Stimulated activated CD4-positive, alpha-beta T cell treated with anti-CD3 and anti-CD28 coated beads, Interleukin-2, amount 100 ng/mL, for 24 hours (primary cell): ENCODE measurements at places on chromosomes 7 and 10.

DNA sequence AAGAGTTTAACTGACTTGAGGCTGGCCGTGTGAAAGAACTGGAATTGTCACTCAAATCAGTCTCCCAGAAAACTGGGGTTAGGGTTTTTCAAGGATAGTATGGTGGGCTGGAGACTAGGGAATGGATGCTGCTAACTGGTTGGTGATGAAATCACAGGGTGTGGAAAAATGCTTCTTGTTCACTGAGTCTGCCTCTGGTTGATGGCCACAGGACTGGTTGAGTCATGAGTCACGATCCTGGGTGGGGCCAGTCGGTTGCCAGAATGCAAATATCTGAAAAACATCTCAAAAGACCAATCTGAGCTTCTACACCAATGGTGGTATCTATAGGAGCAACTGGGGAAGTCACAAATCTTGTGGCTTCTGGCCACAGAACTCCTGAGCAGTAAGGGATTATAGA lies 16.3 kb upstream of the BAMBI start:
- no peak for DNase-seq

- no peak for DNase-seq
Measured at GRCh38 chr10:123513870-123514269, 152.3 kb upstream of the GPR26 start.

DNA sequence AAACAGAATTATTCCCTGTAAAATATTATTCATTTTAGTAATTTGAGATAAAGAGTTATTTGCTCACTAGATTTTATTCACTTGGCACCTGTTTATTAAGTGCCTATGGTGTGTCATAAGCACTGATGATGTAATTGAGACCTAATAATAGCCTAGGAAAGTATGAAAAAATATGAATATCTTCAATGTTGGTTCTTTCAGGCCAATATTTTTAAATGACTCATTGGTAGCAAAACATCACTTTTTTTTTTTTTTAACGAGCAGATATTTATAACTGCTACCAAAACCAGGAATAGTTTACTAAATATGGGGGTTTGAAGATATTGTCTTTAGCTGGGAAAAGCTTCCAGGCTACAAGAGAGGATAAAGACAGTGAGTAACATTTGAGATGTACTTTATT lies 228.0 kb downstream of the PRKG1 start:
- DNase-seq: no peak

DNA sequence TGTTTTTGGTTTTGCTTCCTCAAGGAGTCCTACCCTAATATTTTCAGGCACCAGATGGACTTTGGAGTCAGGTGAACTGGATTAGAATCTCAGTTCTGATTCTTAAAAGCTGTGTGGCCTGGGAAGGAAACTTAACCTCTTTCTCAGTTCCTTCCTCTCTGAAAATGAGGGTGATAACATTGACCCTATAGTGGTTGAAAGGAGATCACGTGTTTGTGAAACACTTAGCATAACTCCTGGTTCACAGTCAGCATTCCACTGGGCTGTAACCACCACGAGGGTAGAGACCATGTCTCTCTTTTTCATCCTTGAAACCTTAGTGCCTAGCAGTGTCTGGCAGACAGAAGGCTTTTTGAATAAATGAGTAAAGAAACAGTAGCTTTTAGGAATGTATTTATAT lies 16.7 kb downstream of the LSMEM1 start:
- DNase-seq: no peak

GRCh38 chr7:91892099-91892705 lies 11.7 kb upstream of the MTERF1 start:
- DNase-seq: no peak

DNA sequence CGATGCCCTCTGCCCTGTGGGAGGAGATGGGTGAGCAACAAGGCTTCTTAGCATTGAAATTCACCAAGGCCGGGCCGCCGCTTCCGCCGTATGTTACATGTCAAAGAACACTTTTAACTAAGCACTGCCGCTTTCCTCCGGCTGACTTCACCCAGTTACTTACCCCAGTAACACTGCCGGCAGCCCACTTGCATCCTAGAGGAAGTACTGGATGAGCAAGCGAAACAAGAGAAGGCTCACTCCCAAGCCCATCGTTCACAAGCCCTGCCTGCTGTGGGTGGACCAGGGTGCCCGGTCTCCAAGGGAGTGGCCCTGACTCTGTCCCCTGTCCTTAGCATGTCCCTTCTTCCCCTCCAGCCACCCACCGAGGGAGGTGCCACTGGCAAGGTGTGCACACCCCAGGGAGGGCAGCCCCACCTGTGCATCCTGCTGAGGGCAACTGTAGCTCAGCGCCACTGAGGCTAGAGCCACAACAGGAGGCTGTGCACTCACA lies 73.1 kb upstream of the EBF3 start:
- DNase-seq: no peak

DNA sequence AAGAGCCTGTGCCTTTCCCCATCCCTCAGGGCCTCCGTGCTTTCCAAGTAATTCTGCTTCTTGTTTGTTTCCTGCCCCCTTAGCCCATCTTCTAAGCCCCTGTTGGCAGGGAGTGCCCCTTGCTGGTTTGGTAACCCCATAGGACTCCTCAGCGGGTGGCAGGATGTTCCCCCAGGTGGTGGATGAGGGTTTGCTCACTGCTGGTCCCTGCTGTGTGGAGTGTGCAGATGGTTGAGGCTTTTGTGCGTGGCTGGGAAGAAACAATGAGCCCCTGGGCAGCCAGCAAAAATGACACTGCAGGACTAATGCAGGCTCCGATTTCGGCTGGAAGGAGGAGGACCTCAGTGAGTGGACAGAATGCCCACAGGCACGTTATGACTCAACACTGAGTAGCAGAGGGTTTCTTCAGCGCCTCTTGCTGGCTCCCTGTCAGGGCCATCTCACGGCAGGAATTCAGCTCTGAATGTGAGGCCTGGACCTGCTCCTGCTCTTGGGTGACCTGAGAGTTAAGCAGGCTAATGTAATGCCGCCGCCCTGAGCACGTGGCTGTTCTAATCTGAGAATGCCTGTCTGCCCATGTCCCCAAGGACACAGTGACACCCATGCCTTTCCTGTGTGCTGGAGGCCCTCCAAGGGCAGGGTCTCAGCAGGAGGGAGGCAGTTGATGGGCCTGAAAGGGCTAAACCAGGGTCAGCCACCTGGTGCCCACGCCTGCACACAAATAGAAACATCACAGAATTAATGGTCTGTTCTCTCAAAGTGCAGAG lies 16.6 kb downstream of the BAG3 start:
- DNase-seq: no peak

- DNase-seq: no peak
Measured at GRCh38 chr7:29833929-29834328, 27.6 kb downstream of the WIPF3 start.

DNA sequence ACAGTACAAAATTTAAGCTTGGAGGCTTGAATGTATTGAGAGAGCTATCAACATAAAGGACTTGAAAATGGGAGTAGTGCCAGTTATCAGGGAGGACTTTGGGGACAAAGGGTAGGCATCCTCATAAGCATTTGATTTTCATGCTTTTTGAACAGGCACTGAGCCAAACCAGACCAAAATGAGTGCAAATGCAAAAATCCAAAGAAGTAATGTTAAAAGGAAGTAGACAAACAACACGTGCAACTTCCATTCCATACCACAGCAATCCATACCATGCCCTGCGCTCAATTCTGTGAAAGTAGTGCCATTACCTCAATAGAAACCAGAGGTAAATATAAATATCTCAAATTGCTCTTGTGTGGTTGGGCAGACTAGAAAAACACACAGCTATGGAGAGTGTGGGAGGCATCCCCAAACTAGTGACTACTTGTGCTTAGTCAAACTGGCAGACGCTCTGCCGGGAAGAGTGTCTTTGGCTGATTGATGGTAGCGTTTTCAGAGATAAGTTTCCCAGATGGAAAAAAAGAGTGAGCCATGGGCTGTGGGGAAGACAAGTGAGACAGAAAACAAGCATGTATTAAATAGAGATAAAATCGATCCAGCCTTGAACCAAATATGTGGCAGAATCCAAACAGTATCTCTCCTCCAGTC lies 161.5 kb downstream of the CREB5 start:
- no peak for DNase-seq

DNA sequence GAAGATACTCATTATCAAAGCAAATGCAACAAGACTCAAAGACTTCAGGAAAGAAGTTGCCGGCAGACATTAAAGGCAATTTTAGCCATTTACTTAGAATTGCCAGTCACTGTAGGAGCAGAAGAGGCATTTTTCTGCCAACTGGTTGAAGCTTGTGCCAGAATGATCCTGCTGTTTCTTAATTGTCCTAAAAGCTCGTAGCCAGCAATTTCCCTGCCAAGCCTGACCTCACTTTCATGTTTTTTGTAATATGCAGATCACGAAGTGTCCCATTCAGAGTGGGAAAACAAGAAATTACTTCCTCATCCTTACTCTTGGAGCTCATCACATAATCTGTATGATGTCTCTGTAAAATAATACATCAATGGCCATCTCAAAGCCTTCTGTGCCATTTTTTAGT lies 130.9 kb upstream of the ANKRD1 start:
- no peak for DNase-seq

- DNase-seq: no peak
Measured at GRCh38 chr10:48547061-48547895, 57.6 kb downstream of the ARHGAP22 start.

DNA sequence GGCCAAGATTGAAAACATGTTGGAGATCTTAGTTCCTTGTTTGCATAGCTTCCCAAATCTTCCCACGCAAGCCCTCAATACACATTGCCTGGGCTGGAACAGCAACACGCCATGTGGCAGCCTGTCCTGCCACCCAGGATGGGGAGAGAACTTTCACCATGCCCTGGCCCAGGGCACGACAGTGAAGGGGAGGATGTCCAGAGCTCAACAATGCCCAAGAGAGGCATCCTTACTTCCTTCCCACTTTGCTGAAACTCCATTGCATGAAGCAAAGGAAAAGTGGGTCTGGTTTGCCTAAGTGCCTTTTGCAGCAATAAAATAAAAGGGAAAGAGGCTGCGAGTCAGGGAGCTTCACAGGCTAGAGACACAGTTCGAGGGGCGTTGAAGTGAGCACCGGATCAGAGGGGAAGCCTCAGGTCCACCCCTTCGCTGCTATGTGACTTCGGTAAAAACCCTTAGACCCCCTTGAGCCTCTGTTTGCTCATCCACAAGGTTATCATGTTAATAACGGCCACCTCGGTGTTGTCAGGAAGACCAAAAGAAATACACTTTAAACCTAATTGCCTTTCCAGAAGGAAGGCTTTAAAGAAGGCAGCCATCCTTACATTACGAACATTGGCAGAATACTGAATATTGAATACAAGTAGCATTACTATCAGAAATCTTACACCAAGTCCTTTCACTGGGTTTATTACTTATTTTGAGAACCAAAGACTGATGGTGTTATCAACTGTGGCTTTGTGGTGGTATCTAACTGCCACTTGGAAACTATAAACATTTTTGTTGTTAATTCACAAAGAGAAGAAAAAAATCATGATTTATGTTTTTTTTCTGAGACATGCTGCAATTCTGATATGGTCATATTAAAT lies 133.3 kb downstream of the ICA1 start:
- DNase-seq: no peak

DNA sequence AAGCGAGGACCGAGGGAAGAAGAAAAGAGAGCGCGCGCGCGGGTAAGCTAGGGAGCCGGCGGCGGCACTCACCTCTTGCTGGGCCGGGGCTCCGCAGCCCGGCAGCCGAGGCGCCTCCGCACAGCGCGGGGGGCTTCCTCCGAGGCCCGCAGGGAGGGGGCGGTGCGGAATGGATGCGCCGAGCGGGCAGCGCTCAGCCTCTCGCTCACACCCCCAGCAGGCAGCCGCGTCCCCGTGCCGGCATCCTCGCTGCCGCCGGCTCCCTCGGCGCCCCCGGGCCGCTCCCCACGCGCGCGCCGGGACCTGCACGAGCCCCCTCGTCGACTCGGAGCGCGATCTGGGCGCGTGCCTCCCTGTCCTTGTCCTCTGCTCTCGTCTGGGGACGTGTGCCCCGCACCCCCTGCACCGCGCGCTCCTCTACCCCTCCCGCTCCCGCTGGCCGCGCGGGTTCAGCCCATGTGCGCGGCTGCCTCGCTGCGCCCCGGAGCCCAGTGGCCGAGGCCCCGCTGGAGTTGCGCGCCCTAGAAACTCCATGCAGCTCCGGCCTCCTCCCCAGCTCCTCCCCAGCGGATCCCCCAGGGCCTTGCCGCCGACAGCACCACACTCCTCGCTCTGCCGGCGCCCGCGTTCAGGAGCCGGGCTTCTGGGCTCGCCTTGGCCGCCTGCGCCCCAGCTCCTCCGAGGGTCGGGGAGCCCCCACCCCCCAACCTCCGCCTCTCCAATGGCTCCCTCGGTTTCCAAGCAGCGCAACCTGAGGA lies 75.3 kb downstream of the CALN1 start:
- no peak for DNase-seq
